ENCODE measurements at places on chromosomes 16 and 17.

- DNase-seq = peak; percentile 27
These were observed 2.1 kb downstream of the PRKCA start for GRCh38 chr17:66304304-66305174.

GRCh38 chr16:51157698-51158097 is 6.6 kb upstream of the SALL1 start:
- DNase-seq = no peak

DNA sequence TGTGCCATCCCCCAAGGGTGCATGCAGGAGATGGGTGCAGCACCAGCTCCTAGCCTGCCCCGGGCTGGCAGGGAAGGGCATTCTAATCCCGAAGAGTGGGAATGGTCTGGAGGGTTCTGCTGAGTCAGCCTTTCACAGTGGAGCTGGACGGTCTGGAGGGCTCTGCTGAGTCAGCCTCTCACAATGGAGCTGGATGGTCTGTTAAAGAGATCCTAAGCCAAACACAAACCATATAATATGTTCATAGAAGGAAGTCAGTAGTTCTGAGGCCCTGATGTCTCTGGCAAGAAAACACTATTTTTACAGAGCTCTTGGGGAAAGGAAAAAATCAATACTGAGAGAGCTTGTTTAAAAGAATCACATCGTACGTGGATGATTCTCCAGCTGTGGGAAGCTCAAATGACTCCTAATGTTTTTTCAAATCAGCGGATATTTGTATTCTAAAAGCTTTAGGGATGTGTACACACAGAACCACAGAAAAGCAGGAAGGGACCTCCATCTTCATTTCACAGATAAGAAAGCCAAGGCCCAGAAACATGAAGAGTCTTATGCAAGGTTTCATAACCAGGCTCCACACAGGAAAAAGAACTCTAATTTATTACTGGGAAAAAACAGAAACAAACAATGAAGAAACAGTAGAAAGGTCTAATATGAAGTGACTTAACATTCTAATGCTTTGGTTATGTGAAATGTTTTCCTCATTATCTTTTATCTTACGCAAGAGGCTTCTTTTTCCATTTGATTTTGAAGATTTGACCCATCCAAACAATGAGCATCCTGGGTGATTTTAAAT is 176.3 kb downstream of the VPS53 start:
- DNase-seq = no peak

DNA sequence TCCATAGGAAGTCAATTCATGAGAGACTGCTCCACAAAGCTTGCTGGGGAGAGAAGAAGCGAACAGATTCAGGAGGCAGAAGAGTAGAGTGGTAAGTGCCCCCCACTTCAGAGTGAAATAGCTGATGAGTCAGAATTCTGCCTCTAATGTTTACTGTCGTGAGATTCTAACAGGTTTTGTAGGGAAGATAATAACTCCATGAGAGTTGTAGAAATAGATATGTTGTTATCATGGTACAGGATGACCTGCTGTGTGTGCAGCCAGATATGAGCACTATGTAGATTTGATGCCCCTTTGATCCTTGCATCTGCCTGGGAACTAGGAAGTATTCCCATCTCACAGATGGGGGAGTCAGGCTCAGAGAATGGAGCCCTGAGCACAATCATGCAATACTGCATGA is 502.4 kb upstream of the CDH11 start:
- no peak for DNase-seq

DNA sequence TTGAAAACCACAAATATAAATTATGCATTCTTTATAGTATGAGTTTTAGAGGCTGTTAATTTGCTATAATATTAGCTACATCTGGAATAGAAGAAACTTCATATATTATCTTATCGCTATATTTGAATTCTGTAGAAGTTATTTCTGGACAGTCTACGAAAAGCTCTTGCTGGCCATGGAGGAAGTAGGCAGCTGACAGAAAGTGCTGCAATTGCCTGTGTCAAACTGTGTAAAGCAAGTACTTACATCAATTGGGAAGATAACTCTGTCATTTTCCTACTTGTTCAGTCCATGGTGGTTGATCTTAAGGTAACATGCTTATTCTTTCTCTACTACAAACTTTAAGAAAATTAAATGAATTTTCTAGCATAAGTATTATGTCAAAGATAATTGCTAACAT is 96.8 kb downstream of the OMG start:
- DNase-seq = no peak

- DNase-seq = no peak
These were observed 9.8 kb downstream of the CDC6 start for GRCh38 chr17:40297511-40297910.

GRCh38 chr17:979212-979538 is 401 bp downstream of the NXN start:
- DNase-seq = no peak

DNA sequence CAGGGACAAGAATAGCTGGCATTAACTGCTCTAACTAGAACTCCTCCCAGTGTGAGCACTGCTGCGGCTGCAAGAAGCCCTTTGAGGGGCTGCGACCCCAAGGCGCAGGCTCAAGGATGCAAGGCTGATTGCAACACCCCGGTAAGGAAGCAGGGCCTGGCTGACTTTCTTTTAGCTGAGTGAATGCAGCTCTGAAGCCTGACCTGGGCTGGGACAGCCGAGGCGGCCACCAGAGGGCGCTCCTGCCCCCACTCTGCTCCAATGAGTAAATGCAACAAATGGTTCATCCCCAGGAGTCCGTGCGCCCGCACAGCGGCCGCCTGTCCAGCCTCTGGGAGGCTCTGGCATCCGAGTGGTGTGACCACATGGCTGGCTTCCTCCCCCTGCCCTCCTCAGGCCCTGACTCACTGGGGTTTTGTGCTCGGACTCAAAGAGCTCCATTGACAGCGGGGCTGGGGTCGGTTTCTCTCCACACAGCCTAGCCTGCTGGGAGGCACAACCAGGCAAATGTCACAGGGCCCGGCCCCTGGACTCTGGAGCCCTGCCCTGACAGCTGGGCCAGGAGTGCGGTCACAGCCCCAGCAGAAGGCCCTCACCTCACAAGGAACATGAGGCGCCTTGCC is at the start of gene SMIM5:
Gene SMIM5, plus strand, starts transcription at position 572 of the 623 bp plus-strand sequence. CDS start 6,768 bp downstream, outside the sequence.
- peak; percentile 16 for DNase-seq

DNA sequence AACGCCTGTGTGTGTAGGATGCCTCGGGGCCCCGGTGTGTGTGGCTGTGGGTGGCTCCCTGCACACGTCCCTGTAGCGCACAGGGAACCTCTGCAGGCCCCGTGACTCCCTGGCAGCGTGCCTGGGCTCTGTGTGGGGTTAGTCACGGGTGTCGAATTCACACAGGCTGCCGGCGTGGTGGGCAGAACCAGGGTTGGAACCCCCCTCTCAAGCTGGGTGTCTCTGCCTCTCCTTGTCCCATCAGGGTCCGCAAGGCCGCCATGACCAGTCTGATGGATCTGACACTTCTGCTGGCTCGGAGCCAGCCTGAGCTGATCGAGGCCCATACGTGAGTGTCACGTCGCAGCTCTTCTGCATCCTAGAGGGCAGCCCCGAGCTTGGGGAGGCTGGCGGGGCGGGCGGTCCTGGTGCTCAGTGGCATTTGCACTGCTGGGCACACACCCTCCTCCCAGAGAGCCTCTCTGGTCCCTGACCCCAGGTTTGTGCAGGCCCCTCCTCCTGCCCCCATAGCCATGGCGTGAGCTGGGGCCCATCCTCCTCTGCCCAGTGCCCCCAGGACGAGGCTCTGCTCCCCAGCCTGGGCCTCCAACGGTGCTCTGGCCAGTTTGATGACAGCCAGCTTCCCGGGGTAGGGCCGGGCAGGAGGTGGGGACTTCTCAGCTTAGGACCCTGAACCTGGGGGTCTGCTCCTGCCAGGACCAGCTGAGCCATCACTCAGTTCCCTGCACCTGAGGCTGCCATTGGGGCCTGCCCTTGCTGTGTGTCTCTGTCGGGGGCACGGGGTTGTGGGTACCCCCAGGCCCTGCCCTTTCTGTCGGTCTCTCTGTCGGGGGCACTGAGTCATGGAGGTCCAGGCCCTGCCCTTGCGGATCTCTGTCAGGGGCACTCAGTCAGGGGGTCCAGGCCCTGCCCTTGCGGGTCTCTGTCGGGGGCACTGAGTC is 88.1 kb upstream of the ZNF750 start:
- DNase-seq = no peak

- no peak for DNase-seq
These were observed 31.6 kb downstream of the SERPINF1 start for GRCh38 chr17:1793447-1793806.

DNA sequence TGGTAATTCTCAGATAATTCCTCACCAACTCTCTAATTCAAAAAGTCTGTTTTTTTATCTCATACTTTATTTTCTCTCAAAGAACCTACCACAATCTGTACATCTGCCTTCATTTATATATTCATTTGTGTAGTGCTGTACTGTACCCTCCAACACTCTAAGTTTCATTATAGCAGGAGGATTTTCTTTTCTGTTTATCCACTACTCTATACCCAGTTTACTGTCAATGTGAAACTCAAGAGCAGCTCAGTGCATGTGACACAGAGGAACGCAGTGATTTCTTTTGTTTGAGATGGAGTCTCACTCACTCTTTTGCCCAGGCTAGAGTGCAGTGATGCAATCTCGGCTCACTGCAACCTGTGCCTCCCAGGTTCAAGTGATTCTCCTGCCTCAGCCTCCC is 117.8 kb downstream of the ADAMTS18 start:
- no peak for DNase-seq

DNA sequence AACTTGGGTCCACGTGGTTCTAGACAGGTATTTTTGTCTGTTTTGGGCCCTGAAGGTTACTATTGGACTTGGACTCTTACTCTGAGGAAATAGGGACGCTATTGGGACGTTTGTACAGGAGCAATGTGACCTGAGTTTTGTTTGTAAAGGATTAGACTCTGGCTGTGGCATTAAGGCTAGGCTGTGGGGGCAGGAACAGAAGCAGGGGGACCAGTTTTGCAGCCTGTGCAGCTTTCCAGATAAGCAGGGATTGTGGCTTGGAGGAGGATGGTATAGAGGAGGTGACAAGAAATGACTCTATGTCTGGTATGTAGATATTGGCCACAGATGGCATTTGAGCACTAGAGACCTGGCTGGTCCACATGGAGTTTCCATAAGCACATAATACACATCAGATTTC is 12.8 kb downstream of the NOD2 start:
- DNase-seq = no peak

DNA sequence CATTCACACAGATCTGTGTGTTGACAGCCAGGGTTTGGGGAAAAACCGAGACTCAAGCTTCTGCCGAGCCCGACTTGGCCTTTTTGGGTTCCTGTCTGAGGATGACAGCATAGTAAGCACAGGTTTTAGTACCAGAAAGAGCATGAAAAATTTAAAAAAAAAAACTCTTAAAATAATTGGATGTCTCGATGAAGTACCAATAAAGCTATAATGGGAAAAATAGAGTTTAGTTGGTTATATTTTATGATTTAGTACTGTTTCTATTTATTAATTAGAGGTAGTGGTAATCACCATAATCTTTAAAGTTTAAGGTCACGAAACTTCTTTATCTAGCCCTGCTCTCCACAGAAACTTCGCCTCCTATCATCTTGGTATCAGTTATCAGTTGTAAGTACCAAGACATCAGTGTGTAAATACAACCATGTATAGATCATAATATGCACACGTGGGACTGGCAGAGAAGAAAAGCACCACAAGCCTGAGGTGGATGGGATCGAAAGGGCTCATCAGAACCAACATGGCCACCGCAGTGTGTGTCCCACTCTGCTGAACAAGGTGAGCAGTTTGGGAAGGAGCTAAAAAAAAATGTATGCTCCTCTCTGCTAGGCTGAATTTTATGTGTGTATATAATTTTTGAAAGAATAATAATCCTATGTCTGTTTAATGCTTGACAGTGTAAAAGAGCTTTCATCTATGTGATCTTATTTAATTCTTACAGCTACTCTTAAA is 14.4 kb upstream of the EEF2K start:
- DNase-seq = no peak

DNA sequence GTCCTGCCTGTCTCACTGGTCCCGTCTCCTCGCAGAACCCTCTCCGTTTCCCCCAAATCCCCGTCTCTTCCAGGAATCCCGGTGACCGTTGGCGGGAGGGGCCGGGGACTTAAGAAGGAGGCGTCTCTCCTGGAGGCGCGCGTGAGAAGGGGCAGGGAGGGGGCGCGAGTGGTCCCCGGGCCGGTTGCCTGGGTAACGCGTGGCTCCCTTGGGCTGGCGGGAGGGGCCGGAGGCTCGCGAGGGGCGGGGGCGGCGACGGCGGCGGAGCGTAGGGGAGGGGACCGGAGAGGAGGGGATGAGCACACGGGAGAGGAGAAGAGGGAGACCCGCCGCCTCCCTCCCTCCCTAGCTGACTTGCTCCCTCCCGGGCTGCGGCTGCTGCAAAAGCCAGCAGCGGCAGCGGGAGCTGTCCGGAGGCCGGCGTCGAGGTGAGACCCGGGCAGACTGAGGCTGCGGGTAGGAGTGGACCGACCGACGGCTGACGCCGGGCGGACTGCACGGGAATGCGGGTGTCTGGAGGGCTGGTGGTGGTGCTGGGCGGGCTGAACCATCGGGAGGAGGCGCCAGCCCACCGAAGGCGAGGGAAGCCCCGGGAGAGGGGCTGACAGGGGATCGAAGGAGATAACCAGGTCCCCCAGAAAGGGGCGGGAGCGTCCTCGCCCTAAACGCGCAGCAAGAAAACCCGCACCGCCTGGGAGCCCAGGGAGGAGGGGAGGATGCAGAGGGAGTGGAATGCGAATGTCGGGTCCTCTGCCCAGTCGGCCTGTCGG is at the start of gene PRRT2:
Gene PRRT2, plus strand, starts transcription at position 298 of the 770 bp plus-strand sequence. CDS start 862 bp downstream, outside the sequence.
- DNase-seq = peak; percentile 65

DNA sequence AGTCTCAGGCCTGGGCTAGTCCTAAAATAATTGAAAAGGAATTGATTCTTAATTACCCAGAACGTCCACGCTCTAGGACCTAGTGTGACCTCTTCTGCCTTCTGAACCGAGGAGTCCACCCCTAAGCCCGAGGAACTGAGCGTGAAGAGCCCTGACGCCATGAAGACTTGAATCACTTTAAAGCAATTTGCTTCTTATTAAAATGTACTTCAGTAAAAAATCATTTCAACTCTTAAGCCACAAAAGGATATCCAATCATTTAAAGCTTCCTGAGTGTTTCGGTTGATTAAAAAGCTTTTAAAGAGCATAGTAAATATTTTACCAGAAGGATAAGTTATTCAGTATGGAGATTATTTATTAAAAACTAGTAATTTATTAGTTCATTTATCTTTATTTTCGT is 11.6 kb downstream of the HSBP1 start:
- DNase-seq = no peak

GRCh38 chr17:74608511-74608910 is 15.0 kb downstream of the CD300E start:
- DNase-seq = no peak

GRCh38 chr16:361872-362701 is 8.3 kb downstream of the MRPL28 start:
- peak; percentile 78 for DNase-seq

DNA sequence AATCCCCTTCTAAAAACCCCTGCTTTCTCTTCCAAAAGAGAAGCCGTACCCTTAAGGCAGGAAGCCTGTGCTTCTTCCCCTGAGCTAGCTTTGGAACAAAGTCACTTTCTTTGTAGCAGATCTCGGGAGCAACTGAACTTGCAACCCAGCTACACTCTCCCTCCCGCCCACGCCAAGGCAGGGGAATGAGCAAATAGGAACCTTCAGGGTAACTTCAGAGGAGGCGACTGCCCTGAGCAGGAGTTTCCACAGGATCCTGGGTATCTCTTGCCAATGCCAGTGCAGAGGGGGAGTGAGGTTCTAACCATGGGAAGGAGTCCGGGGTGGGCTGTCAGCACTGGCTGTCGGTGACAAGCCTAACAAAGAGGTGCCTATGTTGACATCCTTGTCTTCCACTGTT is 5.9 kb upstream of the PIRT start:
- DNase-seq = no peak
